HEK293T (cell line): ENCODE measurements at places on chromosomes 4 and X.

DNA sequence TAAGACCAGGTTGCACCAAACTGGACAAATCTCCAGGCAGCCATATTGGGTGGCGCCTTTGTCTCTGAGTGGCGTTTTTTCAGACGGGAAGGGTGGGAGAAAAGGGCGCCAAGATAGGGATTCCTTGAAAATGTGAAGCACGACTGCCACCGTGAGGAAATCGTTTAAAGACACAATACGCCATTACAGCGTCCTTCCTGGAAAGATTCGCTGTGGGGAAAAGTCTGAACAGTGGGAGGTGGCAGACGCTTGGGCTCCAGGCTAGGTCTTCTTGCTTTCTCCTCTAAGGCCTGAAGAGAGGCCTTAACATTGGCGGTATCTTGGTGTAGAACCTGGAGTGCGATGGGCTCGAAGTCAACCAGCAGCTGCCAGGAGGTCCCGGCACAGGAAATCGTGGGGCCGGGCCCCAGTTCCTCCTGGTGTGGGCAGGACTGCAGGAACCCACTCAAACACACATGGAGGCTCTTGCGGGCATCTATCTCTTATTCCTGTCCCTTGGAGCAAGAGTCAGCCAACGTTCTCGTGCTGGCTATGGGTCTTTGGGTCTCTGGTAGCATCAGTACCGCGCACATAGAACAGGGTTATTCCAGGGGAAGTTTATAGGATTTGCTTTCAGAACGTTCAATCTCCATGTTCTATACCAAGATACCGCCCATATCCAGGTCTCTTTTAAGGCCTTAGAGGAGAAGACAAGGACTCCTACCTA is 208.8 kb downstream of the OR13H1 start:
- no peak for DNase-seq

GRCh38 chr4:151604238-151604637 is 156.6 kb downstream of the GATB start:
- peak; percentile 12 for DNase-seq

- no peak for DNase-seq
Observed at GRCh38 chr4:10587697-10588096, 96.9 kb downstream of the CLNK start.

DNA sequence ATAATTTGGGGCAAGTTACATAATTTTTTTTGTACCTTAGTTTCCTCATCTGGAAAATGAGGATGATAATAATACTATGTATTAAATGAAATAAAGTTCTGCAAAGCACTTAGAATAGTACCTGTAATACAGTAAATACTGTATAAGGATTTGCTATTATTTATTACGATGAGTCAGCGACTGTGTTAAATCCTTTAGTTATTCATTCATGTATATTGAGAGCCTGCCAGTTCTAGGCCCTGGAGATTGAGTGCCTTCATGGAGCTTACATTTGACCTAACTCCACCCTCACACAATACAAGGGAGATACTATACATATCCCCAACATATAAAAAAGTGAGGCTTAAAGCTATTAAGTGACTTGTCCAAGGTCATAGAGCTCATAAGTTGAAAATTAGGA is 67.0 kb upstream of the CITED1 start:
- DNase-seq: no peak

DNA sequence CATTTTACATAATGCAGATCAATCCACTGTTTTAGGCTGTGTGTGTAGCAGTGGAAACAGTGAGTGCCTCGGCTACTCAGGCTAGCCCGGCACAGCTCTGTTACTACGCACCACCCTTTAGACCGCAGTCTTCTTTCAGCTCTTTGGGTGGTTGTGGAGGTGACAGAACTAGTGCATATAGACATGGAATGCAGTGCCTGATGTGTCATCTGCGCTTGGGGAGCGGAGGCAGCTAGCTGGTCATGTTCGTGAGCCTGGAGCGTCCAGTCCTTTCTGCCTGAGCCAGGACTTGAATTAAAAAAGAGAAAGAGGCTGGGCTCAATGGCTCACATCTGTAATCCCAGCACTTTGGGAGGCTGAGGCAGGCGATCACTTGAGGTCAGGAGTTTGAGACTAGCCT is 4.8 kb downstream of the TBC1D14 start:
- no peak for DNase-seq

DNA sequence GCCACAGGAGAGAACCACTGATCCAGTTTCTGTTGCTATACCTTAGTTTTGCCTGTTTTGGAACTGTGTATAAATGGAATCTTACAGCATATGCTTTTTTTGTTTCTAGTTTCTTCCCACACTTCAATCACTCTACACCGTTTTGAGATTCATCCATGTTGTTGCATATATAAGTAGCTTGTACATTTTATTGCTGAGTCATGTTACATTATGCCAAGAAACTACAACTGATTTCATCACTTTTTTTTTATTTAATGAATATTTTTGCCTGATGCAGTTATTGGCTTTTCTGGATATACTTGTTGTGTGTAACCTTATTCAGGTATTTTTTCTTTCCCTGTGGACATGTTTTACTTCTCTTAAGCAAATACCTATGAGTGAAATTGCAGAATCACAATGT is 1135.9 kb downstream of the RAPGEF2 start:
- no peak for DNase-seq

- no peak for DNase-seq
Observed at GRCh38 chr4:177673985-177674489, 231.8 kb upstream of the AGA start.

DNA sequence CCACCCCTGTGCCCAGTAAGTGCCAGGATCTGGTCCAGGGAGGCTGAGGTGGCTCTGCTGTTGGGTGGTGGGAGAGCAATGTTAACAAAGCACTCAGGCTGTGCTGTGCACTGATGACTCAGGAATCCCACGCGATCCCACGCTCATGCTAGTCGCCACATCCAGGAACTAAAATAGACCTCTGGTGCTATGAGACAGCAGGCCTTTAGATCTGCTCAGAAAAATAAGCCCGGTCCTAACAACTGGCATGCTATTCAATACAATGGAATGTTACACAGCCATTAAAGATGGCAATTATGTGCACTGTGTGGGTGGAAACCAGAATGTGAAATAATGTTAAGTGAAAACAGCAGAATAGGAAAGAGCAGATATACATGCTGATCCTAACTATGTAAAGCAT is 26.0 kb downstream of the ARL13A start:
- no peak for DNase-seq

DNA sequence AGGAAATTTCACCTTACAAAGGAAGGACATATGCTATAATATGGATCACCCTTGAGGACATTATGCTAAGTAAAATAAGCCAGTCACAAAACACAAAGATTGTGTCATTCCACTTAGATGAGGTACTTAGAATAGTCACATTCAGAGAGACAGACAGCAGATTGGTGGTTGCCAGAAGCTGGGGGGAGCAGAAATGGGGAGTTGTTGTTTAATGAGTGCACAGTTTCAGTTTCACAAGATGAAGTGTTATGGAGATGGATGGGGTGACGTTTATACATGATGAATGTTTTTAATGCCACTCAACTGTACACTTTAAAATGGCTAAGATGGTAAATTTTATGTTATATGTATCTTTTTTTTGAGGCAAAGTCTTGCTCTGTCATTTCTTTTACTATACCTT is 14.8 kb upstream of the SPON2 start:
- DNase-seq: no peak

DNA sequence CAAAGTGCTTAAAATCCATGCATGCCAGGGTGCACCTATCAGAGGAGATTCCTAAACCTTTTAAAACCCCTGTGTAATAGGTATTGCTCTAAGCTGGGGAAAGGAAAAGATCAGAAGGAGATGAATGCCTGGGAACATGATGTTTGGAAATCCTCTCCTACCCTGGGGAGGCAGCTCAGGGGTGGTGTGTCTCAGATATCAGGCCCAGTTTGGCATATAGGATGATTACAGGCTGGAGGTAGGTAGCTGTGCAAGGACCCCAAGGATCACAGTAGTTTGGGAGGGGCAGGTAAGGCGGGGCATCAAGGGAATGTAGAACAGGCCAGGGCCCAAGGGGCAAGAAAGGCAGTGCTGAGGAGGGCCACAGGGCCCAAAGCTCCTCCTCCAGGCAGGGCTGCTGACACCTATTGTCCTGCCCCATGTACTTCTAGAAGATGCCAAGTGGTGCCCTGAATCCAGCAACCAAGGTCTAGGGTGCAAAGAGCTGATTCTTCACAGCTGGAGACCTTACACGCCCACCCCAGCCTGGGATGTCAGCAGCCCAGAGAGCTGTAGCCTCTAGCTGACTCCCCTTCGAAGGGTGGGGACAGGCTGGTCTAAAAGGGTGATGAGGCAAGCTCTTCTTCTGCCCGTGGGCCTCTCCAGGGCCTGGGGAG is 17.6 kb downstream of the SASH3 start:
- DNase-seq: no peak

- DNase-seq: no peak
Observed at GRCh38 chr4:109959195-109959594, 46.5 kb downstream of the EGF start.

GRCh38 chr4:10082459-10083272 is 33.9 kb downstream of the WDR1 start:
- no peak for DNase-seq

- DNase-seq: peak; percentile 80
Observed at GRCh38 chrX:71118032-71118984, at the start of gene MED12. Gene MED12, plus strand, starts transcription at chrX:71118596. Its CDS starts 159 bp downstream, at chrX:71118755.

GRCh38 chr4:53654300-53654758 is 63.0 kb upstream of the LNX1 start:
- no peak for DNase-seq

DNA sequence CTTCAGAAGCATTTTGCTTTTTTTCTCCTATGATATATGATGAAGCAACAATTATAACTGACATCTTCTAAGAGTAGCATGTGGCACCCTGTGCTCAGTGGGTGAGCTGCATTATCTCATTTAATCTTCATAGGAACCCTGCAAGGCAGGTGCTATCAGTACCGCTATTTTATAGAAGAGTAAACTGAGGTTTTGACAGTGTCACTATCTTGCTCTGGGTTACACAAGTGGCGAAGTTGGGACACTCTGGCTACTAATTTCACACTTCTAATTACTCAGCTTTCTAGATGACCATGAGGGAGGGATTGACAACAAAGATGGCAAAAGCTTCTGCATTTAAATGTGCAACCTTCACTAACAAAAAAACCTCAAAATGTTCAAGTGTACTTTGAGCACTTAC is 76.9 kb upstream of the CAMK2D start:
- DNase-seq: no peak

GRCh38 chrX:19955306-19955705 is 35.6 kb downstream of the BCLAF3 start:
- DNase-seq: no peak

DNA sequence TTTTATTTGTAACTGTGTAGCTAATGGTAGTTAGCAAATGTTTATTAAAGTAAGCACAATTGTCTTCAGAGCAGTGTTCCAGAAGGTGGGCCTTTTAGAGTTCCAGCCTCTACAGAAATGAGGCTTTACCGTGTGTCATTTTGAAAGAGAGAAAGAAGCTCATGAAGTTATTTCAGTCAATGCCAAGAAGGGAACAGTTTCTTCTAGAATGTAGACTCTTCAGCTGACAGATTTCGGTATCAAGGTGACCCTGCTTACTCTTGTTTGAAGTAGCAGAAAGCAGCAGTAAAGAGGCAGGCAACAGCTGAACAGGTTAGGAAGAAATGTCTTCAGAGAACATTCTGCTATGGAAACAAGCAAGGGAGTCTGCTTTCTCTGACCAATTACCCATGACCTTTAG is 93.6 kb downstream of the TASL start:
- no peak for DNase-seq

- DNase-seq: no peak
Observed at GRCh38 chrX:13013363-13014110, 30.9 kb downstream of the FAM9C start.

DNA sequence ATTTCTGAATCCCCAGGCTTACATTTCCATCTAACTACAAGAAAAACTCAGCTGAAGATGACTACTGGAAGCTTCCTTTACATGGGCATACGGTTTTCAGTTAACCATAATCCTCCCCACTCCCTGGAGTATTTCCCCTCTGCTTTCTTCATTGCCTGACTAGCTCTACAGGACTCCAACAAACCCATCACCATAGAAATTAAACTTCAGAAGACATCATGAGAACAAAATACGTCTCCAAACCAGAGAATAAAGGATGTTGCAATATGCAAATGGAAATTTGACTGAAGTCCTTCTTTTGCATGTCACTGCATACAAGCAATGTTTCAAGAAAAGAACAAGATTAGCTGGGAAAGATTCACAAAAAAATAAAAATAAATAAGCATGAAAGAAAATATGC is 170.2 kb upstream of the PCDH18 start:
- no peak for DNase-seq

DNA sequence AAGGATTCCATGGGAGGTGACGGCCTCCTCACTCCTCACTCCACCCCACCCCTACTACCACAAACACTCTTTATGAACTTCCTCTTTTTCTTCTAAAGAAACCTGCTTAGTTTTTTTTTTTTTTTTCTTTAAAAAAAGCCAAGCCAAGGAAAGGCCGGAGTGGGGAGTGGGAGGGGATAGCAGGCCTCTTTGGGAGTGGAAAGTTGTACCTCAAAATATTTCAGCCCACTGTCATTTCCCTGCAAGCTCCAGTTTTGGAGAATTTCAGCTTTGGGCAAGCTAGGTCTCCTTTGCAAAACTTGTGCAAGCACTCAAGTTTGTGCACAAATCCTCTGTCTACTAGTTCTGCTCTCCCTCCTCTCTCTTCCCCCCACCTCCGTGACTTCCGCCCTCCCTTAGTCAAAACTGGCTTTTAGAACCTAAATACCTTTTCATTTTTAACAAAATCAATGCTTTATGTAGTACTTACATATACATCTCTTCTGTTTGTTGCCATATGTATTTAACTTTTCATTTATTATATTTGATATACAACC is 512 bp upstream of the ANTXR2 start:
- no peak for DNase-seq

- DNase-seq: no peak
Observed at GRCh38 chr4:15926486-15926885, 12.1 kb downstream of the FGFBP1 start.

DNA sequence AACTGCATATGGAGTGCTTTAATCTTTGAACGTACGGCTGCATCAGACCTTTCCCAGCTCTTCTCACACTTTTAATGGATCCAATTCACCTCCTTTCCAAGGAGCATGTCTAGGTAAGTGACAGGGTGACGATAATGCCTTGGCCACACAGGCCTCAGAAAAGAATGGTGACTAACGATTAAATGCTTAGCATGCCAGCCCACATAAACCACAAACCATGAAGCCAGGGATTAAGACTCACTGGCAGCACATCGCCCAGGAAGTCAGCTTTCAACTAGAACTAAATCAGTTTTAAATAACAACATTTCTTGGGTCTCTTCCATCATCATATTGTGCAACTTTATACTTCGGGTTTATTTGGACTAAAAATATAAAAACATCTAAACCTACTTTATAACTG is 28.7 kb downstream of the INPP4B start:
- no peak for DNase-seq
